ENCODE measurements at places on chromosomes 6 and 20. TPM values are rescaled to one million over a fixed set of nuclear protein-coding genes. Genes with fewer than 3 reads are reported as not detected.

CEP162 gene
- 19.4 TPM for total RNA-seq

DNA sequence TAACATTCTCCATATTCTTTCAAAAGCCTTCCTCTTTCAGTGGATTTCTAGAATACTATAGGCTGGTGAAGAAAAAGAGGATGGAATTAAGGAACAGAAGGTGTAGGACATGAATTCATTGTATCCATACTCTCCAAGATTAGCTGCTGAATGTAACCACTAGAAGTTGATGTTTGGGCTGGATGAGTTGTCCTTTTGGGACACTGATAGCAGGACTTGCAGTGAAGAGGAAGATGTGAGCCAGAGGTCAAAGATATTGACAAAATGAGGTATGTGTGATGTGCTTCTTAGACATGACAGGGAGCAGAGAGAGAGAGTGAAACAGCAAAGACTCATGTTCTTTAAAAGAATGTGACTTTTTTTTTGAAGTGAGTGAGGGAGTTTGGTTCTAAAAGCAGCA, 134.3 kb upstream of the MAN1A1 start:
- no peak for DNase-seq

- DNase-seq, result no peak
These were observed 13.8 kb downstream of the FOXQ1 start for GRCh38 chr6:1325461-1326309.

DNA sequence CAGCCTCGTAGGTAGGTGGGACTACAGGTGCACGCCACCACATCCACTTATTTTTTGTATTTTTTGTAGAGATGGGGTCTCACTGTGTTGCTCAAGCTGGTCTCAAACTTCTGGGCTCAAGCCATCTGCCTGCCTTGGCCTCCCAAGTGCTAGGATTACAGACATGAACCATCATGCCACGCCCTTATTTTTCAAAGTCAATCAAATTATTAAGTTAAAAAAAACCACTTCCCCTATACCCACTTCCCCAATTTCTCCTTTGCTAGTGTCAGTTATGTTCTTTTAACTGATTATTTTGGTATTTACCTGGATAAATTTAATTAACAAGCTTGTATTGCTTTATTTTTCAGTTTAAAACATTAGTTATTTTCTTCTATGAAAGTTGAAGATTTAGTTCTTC, 49.6 kb downstream of the RIOK1 start:
- DNase-seq, result no peak

PPP1R11 gene
- total RNA-seq, result 34.5 TPM

DNA sequence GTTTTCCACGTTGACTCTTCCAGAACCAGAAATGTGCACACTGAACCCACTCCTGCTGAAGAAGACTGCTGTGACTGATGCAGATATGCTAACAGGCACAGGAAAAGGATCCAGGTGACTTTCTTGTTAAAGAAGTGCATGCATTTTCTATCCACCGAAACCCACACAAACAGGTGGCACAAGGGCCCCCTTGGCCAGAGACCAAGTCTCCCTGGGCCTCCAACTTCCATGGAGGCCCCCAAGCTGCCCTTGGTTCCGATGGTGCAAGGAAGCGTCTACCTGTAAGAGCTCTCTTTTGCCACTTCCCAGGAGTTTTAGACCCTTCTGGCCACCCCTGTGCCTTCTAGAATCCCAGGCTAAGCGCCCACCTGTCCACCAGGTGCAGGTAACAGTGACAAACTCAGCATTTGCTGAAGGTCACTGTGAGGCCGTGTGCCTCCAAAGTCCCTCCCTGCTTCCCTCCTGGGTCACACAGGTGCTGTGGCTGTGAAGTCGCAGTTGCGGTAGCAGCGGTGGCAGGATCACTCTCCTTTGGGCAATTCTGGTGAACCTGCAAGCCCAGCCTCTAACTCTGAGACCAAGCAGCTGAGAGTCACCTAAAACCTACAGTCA, 134.8 kb downstream of the PXDC1 start:
- no peak for DNase-seq

NKX2-4 gene
- total RNA-seq, result not detected

SOX4 gene
- total RNA-seq, result 6.9 TPM

DNA sequence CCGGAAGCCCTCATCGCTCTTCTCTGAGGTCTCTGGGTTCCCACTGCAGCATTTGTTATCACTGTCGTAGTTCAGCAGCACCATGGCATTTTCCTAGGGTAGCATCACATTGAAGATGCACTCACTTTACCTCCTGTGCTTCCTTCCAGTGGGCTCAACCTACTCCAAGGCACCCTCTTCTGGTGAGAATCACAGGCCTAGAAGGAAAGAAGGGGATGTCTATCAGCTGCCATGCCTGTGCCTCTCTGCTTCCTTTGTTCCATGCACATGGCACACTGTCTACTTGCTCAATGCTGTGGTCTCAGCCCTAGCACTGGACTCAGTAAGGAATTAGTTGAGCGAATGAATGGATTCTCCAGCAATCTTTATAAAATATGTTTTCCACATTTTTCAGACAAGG, 22.6 kb downstream of the CST4 start:
- no peak for DNase-seq

GRCh38 chr20:46438156-46438750, 31.8 kb upstream of the ELMO2 start:
- DNase-seq, result no peak
